RWPE2 (cell line): ENCODE measurements at places on chromosomes 3 and 15.

GRCh38 chr15:75723847-75724660 is 11.4 kb upstream of the CSPG4 start:
- DNase-seq, result peak; percentile 93

GRCh38 chr3:51777985-51778384 is 1.1 kb downstream of the IQCF6 start:
- DNase-seq, result no peak

DNA sequence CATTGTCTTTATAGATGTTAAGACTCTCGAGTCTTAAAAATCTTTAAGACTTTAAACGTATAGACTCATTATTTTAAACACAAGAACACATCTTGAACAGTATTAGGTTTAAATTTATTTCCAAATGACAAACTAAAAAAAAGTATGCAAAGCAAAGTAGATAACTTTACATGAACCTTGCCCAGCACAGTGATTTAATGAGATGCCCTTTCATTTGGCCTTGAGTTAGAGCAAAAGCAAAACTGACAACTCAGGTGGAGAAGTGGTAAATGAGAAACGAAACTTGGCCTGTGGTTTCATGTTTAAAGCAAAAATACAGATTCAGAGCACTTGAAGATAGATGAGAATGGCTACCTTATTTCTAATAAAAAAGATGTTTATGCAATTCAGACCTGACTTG is 8.6 kb downstream of the GPR15 start:
- no peak for DNase-seq

GRCh38 chr3:184176377-184177330 is 2.0 kb downstream of the AP2M1 start:
- DNase-seq, result peak; percentile 85

GRCh38 chr15:39434163-39434562 is 146.7 kb upstream of the THBS1 start:
- no peak for DNase-seq

- DNase-seq, result no peak
These were observed 32.2 kb downstream of the BDH1 start for GRCh38 chr3:197523526-197523925.

DNA sequence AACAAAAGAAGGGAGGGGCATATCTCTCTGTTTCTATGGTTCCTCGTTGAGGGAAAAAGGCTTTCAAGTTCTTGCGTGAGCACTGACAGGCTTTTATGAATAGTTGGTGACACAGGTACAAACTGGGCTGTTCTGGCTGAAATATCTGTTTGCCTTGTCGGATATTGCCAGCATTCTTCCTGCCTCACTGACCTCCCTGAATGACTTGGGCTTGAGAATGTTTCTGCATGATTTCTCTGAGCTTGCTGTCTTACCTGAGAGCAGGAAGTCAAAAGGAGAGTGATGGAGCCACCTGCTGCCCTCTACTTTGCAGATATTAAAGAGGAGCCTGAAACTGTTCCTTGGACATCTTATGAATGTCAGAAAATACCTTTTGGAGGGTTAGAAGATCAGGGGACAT is 4.8 kb downstream of the GCNT3 start:
- no peak for DNase-seq

DNA sequence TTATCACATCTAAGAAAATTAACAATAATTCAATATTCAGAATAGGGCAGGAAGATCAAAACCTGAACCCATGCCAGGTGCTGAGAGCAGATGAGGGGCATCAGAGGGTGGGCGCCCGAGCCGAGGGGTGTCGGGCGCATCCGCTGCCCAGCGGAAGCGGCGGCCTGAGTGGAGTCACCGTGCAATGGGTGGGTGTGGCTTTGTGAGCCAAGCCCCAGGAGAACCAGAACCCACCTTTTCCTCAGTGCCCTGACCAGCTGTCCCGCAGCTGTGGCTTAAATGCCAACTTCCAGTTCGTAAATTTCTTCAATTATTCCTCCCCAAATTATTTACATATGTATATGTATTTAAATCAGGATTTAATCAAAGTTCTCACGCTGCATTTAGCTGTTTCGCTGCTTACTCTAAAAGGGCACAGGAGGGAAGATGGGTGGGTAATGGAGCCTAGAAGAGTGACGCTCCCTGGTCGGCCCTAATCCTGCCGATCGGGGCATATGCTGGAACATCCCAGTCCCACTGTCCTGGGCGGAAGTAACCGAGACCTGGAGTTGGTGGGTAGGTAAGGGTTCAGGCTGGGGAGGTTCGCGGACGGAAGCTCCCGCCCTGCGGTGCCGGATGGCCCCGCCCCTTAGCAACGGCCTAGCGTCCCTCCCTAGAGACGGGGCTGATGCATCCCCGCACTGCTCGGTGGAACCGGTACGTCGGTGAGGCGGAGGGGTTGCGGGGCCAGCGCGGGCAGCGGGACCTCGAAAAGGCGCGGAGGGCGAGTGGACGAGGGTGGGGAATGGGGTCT is 1.3 kb downstream of the DNAH1 start:
- DNase-seq, result no peak

- no peak for DNase-seq
These were observed 985.6 kb downstream of the EPHA3 start for GRCh38 chr3:90092994-90093393.

- peak; percentile 66 for DNase-seq
These were observed at the start of gene VGLL3 for GRCh38 chr3:86990734-86991481. Gene VGLL3, minus strand, starts transcription at chr3:86991149. Its CDS starts 406 bp downstream, at chr3:86990743.

- DNase-seq, result no peak
These were observed 450.1 kb upstream of the RASGRP1 start for GRCh38 chr15:39014682-39015081.

DNA sequence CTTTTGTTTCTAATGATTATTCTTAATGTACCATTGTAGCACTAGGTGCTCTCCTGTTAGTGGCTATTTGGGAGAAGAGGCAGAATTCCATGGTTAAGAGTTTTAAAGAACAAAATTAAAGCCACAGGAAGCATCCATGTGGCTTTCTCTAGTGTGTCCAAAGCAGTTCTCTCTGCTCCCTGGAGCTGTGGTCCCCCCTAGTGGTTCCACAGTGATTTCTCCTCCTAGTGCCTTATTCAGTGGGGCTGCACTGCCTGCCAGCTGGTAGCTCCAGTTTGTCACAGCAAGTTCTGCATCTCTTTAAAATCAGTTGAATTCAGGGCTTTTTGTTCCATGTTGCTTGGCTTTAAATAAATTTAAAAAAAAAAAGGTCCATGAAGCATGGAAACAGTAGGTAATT is 39.6 kb upstream of the FAM98B start:
- no peak for DNase-seq

DNA sequence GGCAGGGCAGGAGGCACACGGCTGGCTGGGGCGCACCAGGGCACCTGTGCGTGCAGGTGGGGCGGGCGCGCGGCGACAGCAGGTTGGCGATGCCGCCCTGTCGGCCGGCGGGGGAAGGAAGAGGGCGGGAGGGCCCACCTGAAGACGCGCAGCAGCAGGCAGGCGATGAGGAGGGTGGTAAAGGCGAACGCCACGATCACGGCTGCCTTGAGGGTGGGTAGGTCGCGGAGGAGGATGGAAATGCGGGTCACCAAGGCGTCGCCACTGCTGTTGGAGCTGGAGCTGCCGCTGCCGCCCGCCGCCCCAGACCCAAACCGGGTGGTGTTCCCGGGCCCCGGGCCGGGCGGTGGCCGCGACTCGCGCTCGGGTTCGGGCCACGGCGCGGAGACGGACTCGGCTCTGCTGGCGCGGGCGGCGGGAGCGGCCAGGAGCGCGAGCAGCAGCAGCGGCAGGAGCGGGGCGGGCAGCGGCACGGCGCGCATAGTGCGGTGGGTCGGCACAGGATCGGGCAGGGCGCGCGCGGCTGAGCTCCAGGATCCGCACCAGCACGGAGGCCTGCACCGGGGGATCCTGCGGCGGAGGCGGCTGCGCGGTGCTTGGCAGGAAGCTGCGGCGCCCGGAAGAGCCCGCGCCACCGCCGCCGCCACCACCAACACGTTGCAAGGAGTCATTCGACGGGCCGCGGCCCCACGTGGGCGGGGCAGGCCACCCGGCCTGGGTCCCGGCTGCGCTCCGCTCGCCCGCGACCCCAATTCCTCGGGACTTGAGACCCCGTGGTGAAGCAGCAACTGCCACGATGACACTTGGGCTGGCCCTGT is at the start of gene FAM174B:
Gene FAM174B, minus strand, starts transcription at position 598 of the 818 bp plus-strand sequence.
- DNase-seq, result no peak

DNA sequence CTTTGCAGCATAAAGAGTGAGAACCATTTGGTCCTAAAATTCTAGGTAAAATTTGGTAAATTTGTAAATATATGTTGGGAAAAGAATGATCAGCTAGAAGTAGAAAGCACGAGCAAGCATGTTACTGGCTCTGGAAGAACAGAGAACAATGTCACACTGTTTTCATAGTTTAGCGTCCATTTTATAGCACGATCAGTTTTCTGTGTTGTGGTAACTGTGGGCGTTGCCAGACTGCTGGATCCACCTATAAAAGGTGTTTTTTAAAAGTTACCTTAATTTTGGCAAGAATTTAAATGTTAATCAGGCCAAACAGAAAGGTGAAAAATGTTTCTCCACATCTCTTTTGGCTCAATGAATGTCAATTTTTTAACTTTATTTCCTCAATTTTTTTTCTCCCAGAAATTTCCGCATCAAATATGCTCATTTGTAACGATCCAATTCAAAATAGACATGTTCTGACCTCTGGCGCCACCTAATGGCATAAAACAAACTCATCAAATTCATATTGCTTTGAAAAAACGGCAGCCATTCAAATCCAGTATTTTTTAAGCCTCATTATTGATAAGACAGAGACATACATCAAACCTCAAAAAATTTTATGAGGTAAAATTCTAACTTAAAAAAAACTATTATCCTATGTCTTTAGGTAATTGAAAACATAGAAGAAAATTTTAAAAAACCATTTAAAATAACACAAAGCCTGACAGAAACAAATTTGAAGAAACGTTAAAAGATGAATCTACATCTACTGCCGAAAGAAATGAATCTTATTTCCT is 5.5 kb upstream of the GP5 start:
- no peak for DNase-seq

- DNase-seq, result no peak
These were observed 120.1 kb downstream of the ANP32A start for GRCh38 chr15:68700455-68701123.

GRCh38 chr3:37229740-37230139 is 55.4 kb upstream of the LRRFIP2 start:
- no peak for DNase-seq

DNA sequence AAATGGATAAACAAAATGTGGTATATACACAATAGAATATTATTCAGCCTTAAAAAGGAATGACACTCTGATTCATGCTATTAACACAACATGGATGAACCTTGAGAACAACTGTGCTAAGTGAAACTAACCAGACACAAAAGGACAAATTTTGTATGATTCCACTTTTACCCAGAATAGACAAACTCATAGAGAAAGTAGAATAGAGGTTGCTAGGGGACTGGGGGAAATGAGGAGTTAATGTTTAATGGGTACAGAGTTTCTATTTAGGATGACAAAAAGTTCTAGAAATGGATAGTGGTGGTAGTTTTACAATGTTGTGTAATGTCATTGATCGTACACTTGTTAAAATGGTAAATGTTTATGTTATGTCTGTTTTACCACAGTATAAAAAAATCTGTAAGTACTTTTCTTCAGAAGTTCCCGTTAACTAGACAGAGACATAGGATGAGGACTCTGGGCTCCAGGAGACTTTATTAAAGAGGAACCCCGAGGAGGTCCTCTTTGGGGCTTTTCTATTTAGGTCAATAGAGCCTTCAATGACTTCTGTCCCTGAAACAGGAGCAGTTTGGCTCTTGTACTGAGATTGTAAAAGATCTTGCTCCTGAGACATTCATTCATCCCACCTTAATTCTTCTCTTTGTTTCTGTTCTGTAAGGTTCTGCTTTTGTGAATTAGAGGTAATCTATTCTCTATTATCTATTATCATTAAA is 24.5 kb downstream of the ABHD6 start:
- no peak for DNase-seq

GRCh38 chr3:21393683-21394311 is 357.2 kb downstream of the ZNF385D start:
- DNase-seq, result no peak

- DNase-seq, result no peak
These were observed 13.9 kb downstream of the PCYT1A start for GRCh38 chr3:196273655-196274054.

- DNase-seq, result no peak
These were observed 35.6 kb upstream of the MUC13 start for GRCh38 chr3:124969963-124970722.

GRCh38 chr3:156381253-156381652 is 173.7 kb downstream of the SSR3 start:
- no peak for DNase-seq

DNA sequence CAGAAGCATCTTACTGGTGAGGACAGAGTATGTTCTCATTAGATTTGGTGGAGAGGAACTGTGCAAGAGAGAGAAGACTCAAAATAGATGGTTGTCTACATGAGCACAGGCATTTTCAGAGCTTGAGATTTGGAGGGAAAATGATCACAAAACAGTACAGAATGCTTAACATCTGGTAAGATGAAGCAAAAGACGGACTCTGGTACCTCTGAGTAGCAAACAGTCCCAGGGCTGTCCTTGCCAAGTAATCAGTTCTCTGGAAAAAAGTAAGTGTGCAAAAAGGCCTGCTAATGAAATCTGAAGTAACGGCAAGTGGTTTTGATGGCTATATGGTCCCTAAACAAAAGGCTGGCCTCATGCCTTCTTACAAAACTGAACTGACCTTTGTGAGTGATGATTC is 414.2 kb downstream of the CNTN4 start:
- no peak for DNase-seq

- DNase-seq, result no peak
These were observed 59.2 kb downstream of the TMOD3 start for GRCh38 chr15:51888593-51889195.

DNA sequence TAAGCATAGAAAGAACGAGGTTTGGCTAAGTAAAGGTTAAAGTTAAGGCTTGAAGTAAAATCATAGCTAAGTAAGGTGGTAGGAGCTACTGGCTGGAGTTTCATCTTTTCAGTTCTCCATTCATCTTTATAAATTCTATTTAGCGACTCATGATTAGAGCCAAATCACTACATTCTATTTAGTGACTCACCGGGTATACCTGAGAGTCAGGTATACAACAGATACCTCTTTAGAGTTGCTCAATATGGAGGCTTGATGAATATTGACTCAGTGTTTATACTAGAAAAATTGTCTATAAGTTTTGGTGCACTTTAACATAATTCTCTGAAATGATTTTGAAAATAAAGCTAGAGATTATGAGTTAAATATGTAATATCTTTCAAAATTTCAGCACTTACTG is 328.8 kb upstream of the GRM7 start:
- DNase-seq, result no peak

GRCh38 chr3:40237889-40238571 is 71.5 kb upstream of the EIF1B start:
- DNase-seq, result no peak

DNA sequence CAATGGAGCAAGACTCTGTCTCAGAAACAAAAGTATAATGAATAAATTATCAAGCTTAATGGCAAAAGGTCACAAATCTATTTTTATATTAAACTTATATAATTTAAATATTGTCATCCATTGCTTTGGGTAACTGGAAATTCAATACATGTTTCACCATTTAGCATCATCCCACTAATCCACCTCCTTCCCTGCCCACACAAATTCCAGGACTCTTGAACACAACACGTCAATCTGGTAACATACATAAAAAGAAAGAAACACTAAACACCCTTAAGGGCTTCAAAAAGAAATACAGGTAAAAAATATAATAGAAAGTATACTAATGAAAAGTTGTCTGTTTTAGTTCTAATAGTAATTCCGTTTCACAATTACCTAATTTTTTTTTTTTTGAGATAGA is 149.4 kb downstream of the STAG1 start:
- no peak for DNase-seq
